NCI-H446 (cell line): ENCODE measurements at places on chromosomes 7 and 10.

DNA sequence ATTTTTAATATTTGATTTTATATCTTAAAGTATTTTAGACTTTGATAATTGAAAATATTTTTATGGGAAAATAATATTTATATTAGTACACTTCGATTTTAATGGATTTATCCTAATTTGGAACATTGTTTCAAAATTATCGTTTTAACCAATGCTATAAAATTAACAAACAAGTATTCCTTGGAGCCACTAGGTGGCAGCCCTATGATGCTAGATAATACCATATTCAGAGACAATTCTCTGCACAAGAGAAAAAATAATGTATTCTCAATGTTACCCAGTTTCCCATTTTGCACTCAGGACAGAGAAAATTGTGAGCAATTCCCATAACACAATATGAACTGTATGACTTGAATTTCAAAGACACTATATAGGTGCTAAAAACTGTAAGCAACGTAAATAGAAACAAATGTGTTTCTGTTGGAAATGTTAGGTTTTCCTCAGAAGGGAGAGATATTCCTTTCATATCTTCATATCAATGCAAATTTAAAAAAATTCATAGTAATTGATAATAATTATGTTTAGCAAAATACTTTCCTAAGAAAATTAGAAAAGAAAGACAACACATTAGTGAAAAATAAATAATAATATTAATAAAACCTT lies 237.8 kb downstream of the SEMA3E start:
- DNase-seq = peak; percentile 53

- DNase-seq = no peak
These were observed 298.7 kb downstream of the ZEB1 start for GRCh38 chr10:31617757-31618156.

GRCh38 chr10:4519658-4520402 lies 306.2 kb upstream of the AKR1E2 start:
- no peak for DNase-seq

DNA sequence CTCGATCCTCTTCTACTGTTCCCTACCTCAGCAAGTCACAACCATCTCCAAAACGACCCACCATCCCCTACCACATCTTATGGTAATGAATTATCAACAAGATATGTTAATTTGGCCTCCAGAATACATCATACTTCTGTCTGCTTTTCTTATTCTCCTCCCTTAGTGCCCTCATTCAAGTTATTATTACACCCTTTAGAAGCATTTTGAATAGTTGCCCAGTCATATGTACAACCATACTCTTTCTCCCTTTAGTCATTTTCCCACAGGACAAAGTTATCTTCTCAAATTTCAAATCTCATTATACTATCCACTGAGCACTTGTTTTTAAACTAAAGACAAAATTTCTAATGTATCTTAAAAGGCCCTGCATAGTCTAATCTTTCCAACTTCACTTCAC lies 71.0 kb downstream of the GNAT3 start:
- DNase-seq = no peak

GRCh38 chr7:68676813-68677535 lies 921.3 kb upstream of the AUTS2 start:
- DNase-seq = no peak

DNA sequence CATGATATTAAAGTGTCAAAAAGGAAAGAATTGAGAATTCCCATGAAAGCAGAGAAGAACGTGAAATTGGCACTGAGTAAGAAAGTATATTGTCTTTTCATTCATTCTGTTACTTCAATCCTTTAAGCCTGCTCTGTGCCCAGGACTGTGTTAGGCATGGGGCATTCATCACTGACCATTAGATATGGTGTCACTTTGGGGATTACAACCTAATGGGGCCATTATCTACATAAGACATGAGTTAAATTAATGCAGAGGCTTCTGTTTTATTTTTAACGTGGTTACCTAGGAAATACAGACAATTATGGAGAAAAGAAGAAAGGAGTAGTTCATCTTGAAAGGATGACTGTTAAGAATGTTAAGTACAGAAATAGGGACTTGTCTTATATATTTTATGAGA lies 163.5 kb upstream of the LRGUK start:
- DNase-seq = no peak

GRCh38 chr10:96765406-96766240 lies 45.3 kb upstream of the PIK3AP1 start:
- DNase-seq = no peak

- peak; percentile 29 for DNase-seq
These were observed 22.7 kb upstream of the ADCYAP1R1 start for GRCh38 chr7:31029251-31030042.

DNA sequence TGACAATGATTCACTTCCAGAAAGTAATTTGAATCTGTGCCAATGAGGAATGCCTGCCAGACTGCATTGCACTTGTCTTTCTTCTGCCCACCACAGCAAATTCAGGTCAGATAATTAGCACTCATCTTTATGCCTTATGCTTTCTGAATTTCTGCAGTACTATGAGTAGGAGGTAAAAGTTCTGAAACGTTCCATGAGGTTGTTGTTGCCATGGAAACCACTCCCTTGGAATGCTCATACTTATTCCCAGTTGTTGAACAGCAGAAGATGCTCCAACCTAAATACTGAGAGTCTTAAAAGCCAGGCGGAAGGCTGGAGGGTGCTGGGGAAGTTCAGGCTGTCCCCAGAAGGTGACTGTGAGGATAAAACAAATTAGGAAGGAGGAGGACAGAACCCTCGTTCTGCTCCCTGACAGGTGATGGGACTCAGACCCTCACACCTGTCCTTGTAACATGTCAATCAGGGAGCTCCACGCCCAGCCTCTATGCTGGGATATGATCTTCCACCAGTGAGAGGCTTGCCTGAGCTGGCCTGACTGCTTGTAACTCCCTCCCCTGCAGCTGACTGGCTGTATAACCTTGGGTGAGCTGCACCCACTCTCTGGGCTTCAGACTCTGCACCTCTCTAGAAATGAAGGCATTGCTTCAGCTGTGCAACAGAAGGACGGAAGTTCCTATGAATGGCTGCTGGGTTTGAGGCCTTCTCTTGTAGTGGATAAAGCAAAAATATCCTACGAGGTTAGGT lies 554.3 kb upstream of the MGMT start:
- DNase-seq = no peak

GRCh38 chr10:73232887-73233286 lies 14.2 kb downstream of the DNAJC9 start:
- no peak for DNase-seq

DNA sequence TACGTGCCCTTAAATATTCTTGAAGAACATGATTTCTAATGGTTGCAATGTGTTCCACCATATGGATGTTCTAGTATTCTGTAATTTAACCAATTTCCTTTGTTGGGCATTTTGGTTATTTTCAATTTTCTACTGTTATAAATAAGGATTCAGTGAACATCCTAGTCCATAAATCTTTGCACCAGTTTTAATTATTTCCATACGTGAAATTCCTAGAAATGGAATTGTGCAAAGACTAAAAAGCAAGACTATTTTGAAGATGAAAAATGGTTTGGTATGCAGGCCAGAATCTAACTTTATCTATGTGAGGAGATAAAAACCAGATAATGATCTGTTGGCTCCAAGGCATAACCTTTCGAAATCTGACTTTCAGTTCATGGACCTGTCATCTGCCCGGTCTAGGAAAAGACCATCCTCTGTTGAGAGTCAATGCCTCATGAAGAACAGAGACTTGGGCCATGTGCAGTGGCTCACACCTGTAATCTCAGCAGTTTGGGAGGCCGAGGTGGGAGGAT lies 633.2 kb upstream of the NRP1 start:
- DNase-seq = no peak

GRCh38 chr10:23980094-23980493 lies 228.8 kb upstream of the KIAA1217 start:
- DNase-seq = no peak

GRCh38 chr10:127123626-127124025 lies 72.8 kb downstream of the INSYN2A start:
- DNase-seq = no peak

- no peak for DNase-seq
These were observed 5.7 kb downstream of the STK17A start for GRCh38 chr7:43588477-43589132.

DNA sequence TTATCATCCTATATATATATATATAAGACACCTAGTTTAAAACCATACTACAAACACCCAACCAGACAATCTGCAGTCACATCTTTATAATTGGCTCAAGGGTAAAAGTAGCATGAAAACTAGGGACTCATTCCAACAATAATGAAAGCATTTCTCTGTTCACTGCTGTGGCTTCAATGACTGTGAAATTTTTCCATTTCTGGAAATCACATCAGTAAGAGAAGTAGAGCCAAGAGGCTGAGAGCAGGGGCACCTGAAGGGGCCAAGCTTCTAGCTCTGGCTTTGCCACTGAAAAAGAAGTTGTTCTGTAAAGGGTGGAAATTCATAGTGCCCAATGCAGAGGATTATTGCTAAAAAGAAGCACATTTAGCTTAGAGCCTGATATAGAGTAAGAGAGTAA lies 158.6 kb upstream of the GLI3 start:
- DNase-seq = no peak

DNA sequence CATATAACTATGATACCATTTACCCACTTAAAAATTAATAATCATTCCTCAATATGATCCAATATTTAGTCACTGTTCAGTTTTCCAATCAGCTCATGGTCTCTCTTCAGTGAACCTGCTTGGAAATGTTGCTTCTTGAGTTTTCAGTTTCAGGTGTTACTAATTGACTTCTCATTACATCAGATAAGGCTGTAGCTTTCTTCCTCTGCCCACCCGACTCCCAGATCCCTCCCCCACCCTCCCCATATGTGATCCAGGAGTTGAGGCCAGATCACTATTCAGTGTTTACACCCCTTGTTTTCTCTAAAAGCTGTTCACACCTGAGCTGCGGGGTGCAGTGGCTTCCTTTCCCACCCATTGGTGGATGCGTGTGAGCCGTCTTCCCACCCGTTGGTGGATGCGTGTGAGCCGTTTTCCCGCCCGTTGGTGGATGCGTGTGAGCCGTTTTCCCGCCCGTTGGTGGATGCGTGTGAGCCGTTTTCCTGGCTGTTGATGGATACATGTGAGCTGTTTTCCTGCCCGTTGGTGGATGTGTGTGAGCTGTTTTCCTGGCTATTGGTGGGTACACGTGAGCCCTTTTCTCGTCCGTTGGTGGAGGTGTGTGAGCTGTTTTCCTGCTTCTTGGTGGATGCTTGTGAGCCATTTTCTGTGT lies 3.2 kb upstream of the MTG1 start:
- DNase-seq = no peak

DNA sequence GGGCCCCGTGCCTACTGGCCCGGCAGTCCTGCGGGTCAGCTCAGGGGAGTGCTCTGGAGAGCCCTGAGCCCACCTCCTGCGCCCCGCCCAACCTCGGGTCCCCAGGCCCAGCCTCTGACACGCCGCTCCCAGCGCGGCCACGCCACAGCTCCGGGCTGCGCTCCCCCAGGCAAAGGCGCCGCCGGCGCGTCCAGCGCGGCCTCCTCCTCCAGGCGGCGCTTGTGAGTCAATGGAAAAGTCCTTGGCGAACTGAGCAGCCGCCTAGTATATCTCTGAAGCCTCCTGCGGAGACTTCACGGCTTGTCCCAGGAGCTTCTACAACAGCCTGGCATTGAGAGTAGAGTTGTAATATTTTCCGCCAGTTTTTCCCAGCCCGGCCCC lies 29.5 kb upstream of the BMS1 start:
- DNase-seq = no peak

DNA sequence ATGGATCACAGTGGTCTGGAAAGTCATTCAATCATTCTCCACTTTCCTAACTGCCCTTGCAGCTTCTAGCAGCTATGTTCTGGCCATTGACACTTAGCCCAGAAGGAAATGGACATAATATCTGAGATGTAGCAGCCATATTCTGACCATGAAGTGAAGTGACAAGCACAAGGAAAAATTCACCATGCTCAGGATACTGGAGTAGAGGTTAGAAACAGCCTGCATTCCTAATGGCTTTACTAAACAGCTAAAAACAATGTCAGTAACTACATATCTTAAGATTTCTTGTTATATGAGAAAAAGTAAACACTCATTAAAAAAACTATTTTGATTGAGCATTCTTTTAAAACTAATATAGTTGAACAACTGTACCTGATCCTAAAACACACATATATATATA lies 443.8 kb downstream of the MAGI2 start:
- DNase-seq = no peak

- no peak for DNase-seq
These were observed 14.8 kb downstream of the ACSM6 start for GRCh38 chr10:95208702-95209391.

DNA sequence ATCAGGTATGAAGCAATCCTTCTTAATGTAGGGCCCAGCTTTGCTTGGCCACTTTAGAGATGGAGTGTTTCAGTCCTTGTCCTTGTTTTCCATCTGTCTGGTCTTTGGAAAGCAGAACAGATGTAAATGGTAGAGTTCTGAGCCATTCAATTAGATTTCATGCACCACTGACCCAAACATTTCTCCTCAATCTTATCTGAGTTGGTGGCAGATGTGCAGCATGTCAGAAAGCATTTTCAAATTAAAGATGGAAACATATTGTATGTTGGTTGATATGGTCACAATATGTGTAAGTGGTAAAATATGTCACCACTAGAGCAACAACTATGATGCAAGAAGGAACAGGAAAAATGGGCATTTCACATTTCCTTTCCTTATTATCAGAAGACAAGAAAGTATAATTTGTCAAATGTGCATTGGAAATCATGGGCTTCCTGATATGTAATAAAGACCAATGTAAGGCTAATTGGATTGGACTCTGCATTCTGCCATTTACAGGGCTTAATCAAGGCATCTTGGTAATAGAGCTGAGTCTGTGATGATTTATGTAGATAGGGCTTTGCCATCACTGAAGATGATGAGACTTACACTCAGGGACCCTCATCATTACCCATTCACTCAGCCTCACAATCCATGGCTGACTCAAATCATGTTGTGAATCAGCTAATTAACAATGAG lies 750.7 kb downstream of the NRG3 start:
- DNase-seq = peak; percentile 28

- no peak for DNase-seq
These were observed 15.8 kb downstream of the TSPAN12 start for GRCh38 chr7:120842121-120842621.

DNA sequence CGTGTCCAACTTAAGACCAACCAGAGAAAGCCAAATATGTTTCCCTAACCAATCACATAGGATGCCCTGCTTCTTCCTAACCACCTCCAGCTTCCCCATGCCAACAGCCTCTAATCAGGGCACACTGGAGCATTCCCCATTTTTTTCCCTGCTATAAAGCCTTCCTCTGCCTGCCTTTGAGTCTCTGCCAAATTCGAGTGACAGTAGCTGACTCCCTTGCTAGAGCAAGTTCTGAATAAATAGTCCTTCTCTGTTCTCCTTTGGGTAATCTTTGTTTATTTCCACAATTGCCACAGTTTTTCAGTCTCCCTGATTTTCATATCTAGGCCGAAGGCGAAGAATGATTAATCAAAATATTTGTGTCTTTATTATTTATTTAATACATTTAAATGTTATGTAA lies 96.7 kb downstream of the ANLN start:
- DNase-seq = no peak

GRCh38 chr7:138458576-138459412 lies 1.3 kb upstream of the TRIM24 start:
- DNase-seq = no peak

GRCh38 chr10:110226543-110226925 lies 19.1 kb downstream of the MXI1 start:
- peak; percentile 89 for DNase-seq

GRCh38 chr10:98748298-98748697 lies 301.6 kb upstream of the HPS1 start:
- DNase-seq = no peak

- DNase-seq = peak; percentile 38
These were observed 94.6 kb upstream of the MACROH2A2 start for GRCh38 chr10:69957886-69958555.
